ENCODE measurements at places on chromosomes 16 and 17. TPM values are rescaled to one million over a fixed set of nuclear protein-coding genes. Genes with fewer than 3 reads are reported as not detected.

Gene ITGAL
- not detected for total RNA-seq

Gene TTLL6
- total RNA-seq, result not detected

Gene AANAT
- total RNA-seq, result not detected

Gene KRT24
- not detected for total RNA-seq

Gene SDF2
- 31.8 TPM for total RNA-seq

Measured in MCF 10A (cell line).